ENCODE measurements at places on chromosomes 3 and 15.

GRCh38 chr3:58383476-58383875 lies 50.2 kb downstream of the PDHB start:
- DNase-seq: no peak

GRCh38 chr3:78351334-78351733 lies 1311.4 kb downstream of the ROBO2 start:
- no peak for DNase-seq

GRCh38 chr15:27481768-27482167 lies 510.8 kb downstream of the GABRG3 start:
- DNase-seq: no peak

DNA sequence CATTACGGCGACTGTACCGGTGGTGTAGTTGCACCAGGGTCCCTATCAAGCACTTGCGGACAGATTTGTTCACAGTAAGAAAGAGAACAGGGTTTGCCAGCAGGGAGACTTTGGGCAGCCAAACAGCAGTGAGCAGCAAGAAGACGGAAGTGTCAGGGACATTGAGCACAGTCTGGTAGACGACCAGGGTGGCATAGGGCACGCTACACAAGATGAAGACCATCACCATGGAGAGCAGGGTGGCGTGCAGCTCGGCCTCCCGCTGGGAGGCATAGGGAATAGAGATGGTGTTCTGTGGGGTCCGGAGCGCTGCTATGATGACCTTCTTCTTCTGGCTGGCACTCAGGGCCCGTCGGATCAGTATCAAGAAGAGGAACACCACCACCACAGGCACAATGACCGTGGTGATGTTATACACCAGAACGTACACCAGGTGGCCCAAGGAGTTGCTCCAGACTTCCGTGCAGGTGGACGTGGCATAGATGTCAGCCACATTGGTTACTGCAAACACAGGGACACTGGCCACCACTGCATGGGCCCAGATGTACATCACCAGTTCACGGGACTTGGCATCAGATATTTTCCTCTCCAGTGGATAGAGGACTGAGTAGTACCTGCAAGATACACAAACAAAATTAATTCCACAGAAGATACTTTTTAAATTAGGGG lies 19.1 kb upstream of the FSIP1 start:
- DNase-seq: no peak

GRCh38 chr3:129793319-129793718 lies 100.2 kb downstream of the TMCC1 start:
- no peak for DNase-seq

DNA sequence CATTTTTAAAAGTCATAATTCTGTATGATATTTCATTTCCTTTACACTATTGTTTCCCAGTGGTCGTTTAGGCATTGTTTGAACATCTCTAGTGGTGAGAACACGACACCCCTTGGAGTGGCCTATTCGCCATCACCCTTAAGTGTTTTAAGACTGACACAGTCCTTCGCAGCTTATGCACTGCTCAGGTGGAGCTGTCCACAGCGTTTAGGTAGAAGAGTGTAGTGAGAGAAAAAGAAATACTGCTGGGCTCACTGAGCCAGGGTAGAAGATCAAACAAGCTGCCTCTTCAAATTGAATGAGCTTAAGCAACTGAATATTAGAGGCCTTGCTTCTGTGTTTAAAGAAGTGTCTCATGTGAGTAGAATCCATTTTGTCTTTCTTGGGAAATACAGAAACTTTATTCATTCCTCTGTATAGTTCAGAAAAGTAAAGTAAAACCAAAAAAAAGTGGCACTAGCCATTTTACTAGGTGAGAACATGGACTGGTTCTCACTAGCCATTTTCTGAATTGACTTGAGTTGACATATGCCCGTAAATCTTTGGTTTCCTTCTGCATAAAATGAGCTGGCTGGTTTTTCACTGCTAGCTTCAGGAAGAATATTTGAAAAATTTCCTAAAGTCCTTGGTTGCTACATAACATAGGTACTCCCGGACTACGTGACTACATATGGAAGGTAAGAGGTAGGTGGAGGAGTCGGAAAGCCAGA lies 155.9 kb downstream of the P3H2 start:
- no peak for DNase-seq

DNA sequence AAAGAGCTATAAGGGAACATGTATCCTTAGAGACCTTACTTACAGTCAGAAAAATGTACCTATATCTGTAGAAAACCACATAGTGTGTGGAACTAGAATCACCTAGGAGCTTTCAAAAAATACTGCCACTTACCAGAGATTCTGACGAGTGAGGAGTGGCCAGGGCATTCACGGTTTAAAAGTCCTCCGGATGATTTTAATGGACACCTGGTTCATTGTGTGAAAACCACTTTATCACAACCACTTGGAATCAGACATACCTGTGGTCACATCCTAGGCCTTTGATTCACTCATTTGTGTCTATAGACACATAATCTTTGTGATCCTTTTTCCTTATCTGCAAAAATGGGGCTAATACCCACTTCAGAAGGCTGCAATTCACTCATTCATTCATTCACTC lies 159.8 kb downstream of the MBNL1 start:
- no peak for DNase-seq

- no peak for DNase-seq
These were observed 272.2 kb downstream of the ADAMTSL3 start for GRCh38 chr15:83926116-83926515.
